Activated CD4-positive, alpha-beta T cell treated with anti-CD3 and anti-CD28 coated beads for 36 hours (primary cell): ENCODE measurements at places on chromosomes 3 and 15. TPM values are rescaled to one million over a fixed set of nuclear protein-coding genes. Genes with fewer than 3 reads are reported as not detected.

- no peak overlapping the region for H3K27ac ChIP-seq
- H3K4me1 ChIP-seq = peaks cover 5% of the 10 kb centered on the region
- no peaks in the 10 kb centered on the region for H3K27me3 ChIP-seq
- H3K4me3 ChIP-seq = no peak overlapping the region
- peaks cover 12% of the 10 kb centered on the region for H3K36me3 ChIP-seq
Measured at GRCh38 chr15:63056829-63057228, 14.3 kb downstream of the TPM1 start.

- no peaks in the 10 kb centered on the region for H3K36me3 ChIP-seq
- H3K27me3 ChIP-seq = peaks cover under 1% of the 10 kb centered on the region
- DNase-seq = no peak
- H3K4me1 ChIP-seq = peaks cover 20% of the 10 kb centered on the region
- H3K27ac ChIP-seq = peak overlapping the region; percentile 44
Measured at GRCh38 chr3:124619887-124620599, 110.2 kb upstream of the UMPS start.

DNA sequence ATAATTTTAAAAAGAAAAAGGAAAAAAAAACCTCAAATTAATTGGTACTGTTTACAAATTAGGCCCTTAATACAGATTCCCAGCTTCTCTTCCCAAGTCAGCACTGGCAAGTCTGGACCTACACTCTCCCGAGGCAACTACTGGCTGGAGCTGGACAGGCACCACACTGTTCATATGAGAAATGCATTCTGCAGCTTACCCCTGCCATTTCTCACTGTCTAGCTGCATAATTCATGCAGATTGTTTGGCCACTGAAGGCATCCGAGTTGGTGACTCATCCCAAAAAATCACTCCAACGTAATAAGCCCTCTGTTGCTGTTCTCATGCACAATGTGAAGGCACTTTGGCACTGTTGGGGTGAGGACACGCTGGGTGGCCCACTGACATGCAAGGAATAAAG, 45.3 kb downstream of the ROPN1B start:
- H3K4me1 ChIP-seq = no peaks in the 10 kb centered on the region
- no peaks in the 10 kb centered on the region for H3K27me3 ChIP-seq
- no peak overlapping the region for H3K4me3 ChIP-seq
- no peak overlapping the region for H3K27ac ChIP-seq
- peaks cover 38% of the 10 kb centered on the region for H3K36me3 ChIP-seq
- no peak for DNase-seq

RAB6B gene
- total RNA-seq = 0.51 TPM

PRTG gene
- total RNA-seq = not detected
